Sigmoid colon (tissue), 7 donors: ENCODE measurements at places on chromosomes 3 and 15. TPM values are rescaled to one million over a fixed set of nuclear protein-coding genes. Genes with fewer than 3 reads are reported as not detected.
A peak's percentile ranks its signal among the peaks of the same experiment; 100 is the strongest.

Gene ACKR2
- 8.6 TPM for total RNA-seq

Gene TM4SF4
- 17.1 TPM for total RNA-seq

Gene KLF15
- total RNA-seq = 21.9 TPM

Gene STRIT1
- total RNA-seq = not detected

Gene TCAIM
- 30.3 TPM for total RNA-seq

Gene REC114
- not detected for total RNA-seq

GRCh38 chr3:49327485-49327884 is 12.4 kb downstream of the USP4 start:
- no peak overlapping the region for H3K27ac ChIP-seq
- no peak for DNase-seq
- no peaks in the 10 kb centered on the region for H3K4me1 ChIP-seq
- no peak overlapping the region for H3K4me3 ChIP-seq
- H3K36me3 ChIP-seq = peaks cover 74% of the 10 kb centered on the region

- H3K36me3 ChIP-seq = no peaks in the 10 kb centered on the region
- H3K4me3 ChIP-seq = no peak overlapping the region
- no peak for DNase-seq
- H3K27ac ChIP-seq = no peak overlapping the region
- H3K27me3 ChIP-seq = no peaks in the 10 kb centered on the region
These were observed 36.7 kb downstream of the SMAD3 start for GRCh38 chr15:67101911-67102598.

GRCh38 chr3:14336749-14337598 is 65.4 kb upstream of the SLC6A6 start:
- no peaks in the 10 kb centered on the region for H3K4me1 ChIP-seq
- H3K27me3 ChIP-seq = no peaks in the 10 kb centered on the region
- H3K27ac ChIP-seq = no peak overlapping the region
- H3K36me3 ChIP-seq = no peaks in the 10 kb centered on the region
- no peak overlapping the region for H3K4me3 ChIP-seq

DNA sequence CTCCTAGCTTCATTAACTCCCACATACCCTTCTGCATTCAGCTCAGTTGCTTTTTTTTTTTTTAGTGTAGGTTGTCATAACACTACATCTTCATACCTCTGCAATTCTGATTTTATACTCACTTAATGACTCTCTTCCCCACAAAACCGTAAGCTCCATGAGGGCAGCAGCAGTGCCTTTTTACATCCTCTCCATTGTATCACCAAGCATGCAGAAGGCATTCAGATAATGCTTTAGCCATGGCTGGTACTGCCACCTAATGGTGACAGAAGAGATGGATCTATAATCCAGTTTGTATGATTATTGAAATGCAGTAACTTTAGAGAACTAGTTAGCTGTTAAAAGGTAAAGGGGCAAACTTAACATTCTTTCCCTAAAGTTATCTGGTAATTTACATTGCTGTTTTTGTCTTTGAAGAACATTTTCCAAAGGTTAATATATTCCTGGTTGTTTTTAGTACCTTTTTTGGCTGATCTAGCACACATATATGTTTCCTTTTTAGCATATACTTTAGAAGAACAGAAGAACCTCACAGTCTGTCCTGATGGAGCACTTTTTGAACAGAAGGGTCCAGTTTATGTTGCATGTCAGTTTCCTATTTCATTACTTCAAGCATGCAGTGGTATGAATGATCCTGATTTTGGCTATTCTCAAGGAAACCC is 36.8 kb downstream of the ATP1B3 start:
- peaks cover 5% of the 10 kb centered on the region for H3K36me3 ChIP-seq
- H3K4me3 ChIP-seq = no peak overlapping the region
- H3K4me1 ChIP-seq = no peaks in the 10 kb centered on the region
- H3K27me3 ChIP-seq = no peaks in the 10 kb centered on the region

GRCh38 chr3:126992216-126992615 is 9.3 kb downstream of the PLXNA1 start:
- peaks cover 17% of the 10 kb centered on the region for H3K4me1 ChIP-seq
- H3K4me3 ChIP-seq = no peak overlapping the region
- no peak for DNase-seq
- H3K27me3 ChIP-seq = no peaks in the 10 kb centered on the region
- H3K36me3 ChIP-seq = peaks cover 4% of the 10 kb centered on the region

GRCh38 chr15:69524814-69525213 is 72.2 kb downstream of the RPLP1 start:
- no peaks in the 10 kb centered on the region for H3K4me1 ChIP-seq
- no peaks in the 10 kb centered on the region for H3K27me3 ChIP-seq
- DNase-seq = no peak
- no peak overlapping the region for H3K4me3 ChIP-seq
- no peaks in the 10 kb centered on the region for H3K36me3 ChIP-seq
- no peak overlapping the region for H3K27ac ChIP-seq

DNA sequence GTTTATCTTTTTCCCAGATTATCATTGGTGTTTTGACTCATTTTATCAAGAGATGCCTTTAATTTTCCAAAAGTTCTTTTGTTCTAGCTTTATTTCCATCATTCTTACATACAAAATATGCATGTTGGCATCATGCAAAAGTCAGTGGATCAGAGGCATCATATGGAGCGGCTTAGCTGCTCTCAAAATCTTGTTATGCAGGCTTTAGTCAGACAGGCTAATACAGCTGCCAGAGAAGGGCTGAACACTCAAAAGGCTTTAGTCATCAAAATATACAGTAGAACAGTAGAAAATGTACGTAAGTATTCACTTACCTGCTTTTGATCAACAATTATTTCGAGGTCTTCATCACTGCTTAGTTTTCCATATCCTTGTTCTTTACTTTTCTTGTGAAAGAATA is 65.5 kb downstream of the PEX5L start:
- H3K4me3 ChIP-seq = no peak overlapping the region
- H3K27me3 ChIP-seq = no peaks in the 10 kb centered on the region
- no peak for DNase-seq

GRCh38 chr3:125585595-125586223 is 9.6 kb downstream of the OSBPL11 start:
- peaks cover 11% of the 10 kb centered on the region for H3K36me3 ChIP-seq
- peaks cover 12% of the 10 kb centered on the region for H3K4me1 ChIP-seq
- no peak overlapping the region for H3K27ac ChIP-seq
- DNase-seq = peak; percentile 79
- no peak overlapping the region for H3K4me3 ChIP-seq

GRCh38 chr3:37867144-37867543 is 5.5 kb downstream of the CTDSPL start:
- no peaks in the 10 kb centered on the region for H3K27me3 ChIP-seq
- H3K4me3 ChIP-seq = no peak overlapping the region
- H3K36me3 ChIP-seq = no peaks in the 10 kb centered on the region
- H3K4me1 ChIP-seq = no peaks in the 10 kb centered on the region
- no peak overlapping the region for H3K27ac ChIP-seq
- DNase-seq = no peak

GRCh38 chr3:13243586-13243985 is 170.4 kb upstream of the IQSEC1 start:
- H3K27ac ChIP-seq = no peak overlapping the region
- no peak for DNase-seq
- no peaks in the 10 kb centered on the region for H3K27me3 ChIP-seq
